HFFc6 (cell line): ENCODE measurements at places on chromosomes 1 and 21.

GRCh38 chr1:160578525-160579191 lies 638 bp downstream of the CD84 start:
- no peak overlapping the region for H3K4me3 ChIP-seq
- no peaks in the 10 kb centered on the region for H3K27me3 ChIP-seq
- no peaks in the 10 kb centered on the region for H3K36me3 ChIP-seq

DNA sequence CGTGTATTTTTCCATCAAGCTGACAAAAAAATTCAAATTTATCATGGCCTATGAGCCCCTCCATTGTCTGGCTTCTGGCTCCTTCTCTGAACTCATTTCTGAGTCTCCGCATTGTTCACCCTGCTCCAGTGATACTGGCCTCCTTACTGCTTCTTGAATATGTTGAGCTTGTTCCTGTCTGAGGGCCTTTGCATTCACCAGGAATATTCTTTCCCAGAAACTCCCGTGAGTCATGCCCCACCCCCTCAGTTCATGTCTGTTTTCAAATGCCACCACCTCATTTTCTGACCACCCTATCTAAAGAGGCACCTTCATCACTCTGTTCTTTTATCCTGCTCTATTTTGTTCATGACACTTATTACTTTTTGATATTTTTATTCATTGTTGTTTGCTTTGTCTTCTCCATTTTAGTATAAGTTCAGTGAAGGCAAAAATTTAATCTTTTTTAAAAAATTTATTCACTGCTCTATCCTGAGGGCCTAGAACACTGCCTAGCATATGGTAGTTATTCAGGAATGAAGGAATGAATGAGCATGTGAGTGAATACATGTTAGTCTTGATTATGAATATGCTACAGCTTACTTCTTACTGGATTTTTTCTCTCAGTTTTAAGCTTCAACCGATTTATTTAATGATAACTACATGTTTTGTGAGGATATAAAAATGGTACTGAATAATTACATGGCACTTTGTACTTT lies 140.4 kb upstream of the C1orf105 start:
- no peak for DNase-seq
- no peaks in the 10 kb centered on the region for H3K27me3 ChIP-seq
- no peak overlapping the region; the same call in 1 of the 2 replicates for H3K27ac ChIP-seq
- H3K4me3 ChIP-seq, result no peak overlapping the region

GRCh38 chr1:6623269-6623965 lies 1.3 kb upstream of the THAP3 start:
- peak overlapping the region; percentile 57; the same call in 1 of the 2 replicates for H3K27ac ChIP-seq
- peaks cover 8% of the 10 kb centered on the region for H3K27me3 ChIP-seq
- peak; percentile 41 for DNase-seq
- H3K4me3 ChIP-seq, result no peak overlapping the region
- H3K4me1 ChIP-seq, result peaks cover 41% of the 10 kb centered on the region

GRCh38 chr1:228987736-228988506 lies 252.6 kb downstream of the RHOU start:
- H3K36me3 ChIP-seq, result 0 out of 2 replicates have a peak, but pooled peaks cover 6% of the 10 kb centered on the region
- no peak for DNase-seq
- no peaks in the 10 kb centered on the region for H3K4me1 ChIP-seq
- H3K27me3 ChIP-seq, result no peaks in the 10 kb centered on the region
- no peak overlapping the region for H3K4me3 ChIP-seq
- H3K27ac ChIP-seq, result no peak overlapping the region

GRCh38 chr21:42538479-42539275 lies 25.0 kb downstream of the SLC37A1 start:
- no peaks in the 10 kb centered on the region for H3K4me1 ChIP-seq
- no peak for DNase-seq
- no peak overlapping the region for H3K27ac ChIP-seq
- no peaks in the 10 kb centered on the region for H3K36me3 ChIP-seq
- no peak overlapping the region for H3K4me3 ChIP-seq
- H3K27me3 ChIP-seq, result peaks cover 2% of the 10 kb centered on the region

- peak overlapping the region; percentile 96 for H3K4me3 ChIP-seq
- H3K4me1 ChIP-seq, result peaks cover 50% of the 10 kb centered on the region
- no peak for DNase-seq
Observed at GRCh38 chr1:28740118-28740517, 3.4 kb downstream of the YTHDF2 start.

DNA sequence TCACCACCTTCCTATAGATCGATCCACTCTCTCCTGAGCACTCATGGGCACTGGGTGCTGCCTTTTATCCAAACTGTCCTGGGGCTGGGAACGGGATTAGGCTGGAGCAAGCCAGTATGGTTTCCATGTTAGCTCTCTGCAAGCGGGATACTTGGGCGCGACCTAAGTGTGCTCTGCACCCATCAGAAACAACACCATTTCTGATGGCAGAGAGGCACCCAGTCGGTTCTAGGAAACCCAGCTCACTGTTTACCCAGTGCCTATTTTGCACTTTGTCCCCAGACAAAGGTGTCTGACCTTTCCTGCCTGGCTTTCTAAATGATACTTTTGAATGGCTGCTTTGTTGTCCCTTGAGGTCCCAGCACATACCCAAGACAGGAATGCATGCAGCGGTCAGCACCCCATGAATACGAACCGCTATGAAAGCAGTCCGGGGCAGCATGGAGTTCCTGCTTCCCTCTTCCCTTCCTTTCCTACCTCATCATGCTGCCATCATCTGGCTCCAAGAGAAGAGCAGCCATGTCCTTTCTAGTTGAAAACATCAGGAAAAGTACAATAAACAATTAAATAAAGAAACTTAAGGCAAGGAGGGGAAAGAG lies 83.9 kb downstream of the TRABD2B start:
- H3K36me3 ChIP-seq, result no peaks in the 10 kb centered on the region; the same call in 1 of the 2 replicates
- no peaks in the 10 kb centered on the region for H3K4me1 ChIP-seq
- H3K4me3 ChIP-seq, result no peak overlapping the region

DNA sequence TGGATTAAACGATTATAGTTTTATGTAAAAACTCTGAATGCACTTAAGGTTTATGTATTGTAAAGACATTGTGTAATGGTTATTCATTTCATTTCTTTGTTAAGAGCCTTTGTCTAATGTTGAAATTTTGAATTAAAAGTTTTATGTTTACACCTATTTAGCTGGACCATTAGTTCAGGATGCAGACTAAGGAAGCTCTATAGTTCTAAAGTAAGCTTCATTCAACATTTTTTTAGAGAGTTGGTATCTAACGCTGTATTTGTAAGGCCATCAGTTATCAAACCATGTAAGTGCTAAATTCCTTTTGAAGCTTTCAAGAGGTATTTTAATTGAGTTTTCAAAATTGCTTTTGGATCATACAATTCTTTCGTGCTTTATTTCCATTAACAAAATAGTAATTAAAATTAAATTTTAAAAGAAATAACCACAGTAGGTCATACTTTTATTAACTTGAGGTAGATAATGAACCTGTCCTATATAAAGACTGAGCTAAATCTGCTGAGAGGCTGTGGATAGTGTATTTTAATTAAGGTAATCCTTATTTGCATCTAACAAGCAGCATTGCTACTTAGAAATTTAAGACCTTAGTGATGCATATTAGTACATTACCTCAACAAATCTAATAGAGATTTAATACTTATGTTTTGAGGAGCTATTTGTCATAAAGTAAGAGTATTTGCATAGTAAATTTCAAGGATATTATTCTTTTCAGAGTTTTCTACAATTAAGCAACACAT lies 47.9 kb downstream of the RWDD3 start:
- H3K27me3 ChIP-seq, result no peaks in the 10 kb centered on the region; the same call in 1 of the 2 replicates
- no peaks in the 10 kb centered on the region for H3K4me1 ChIP-seq
- DNase-seq, result no peak

DNA sequence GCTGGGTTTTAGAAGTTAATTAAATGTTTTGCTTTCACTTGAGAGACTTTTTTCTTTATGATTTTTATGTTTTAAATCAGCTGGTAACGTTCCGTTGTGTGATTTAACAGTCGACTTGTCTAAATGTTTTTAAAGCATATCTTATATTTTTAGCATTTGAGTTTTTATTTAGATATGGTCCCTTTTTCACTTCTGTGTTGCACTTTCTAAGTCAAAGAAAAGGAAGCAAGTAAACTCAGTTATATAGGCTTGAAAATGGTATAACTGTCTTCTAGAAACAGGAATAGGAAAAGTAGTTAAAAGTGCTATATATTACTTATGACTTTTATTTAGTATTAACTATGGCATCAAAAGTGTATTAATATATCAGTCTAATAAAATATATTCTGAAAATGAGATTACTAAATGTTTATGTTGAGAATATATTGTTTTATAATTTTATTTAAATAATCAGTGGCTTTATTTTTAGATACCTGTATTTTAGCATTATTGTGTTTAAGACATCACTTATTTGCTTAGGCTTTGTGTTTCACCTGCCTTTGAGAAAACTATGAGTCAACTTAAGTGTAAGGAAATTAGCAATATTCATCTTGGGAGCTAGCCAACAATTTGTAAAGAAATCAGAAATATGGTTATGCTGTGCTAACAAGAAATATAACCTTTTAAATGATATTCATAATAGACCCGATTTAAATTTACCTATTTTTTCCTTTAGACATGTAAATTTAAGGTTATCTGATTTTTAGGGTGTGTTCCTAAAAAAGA lies 60.5 kb downstream of the RABGAP1L start:
- no peak for DNase-seq
- H3K4me3 ChIP-seq, result no peak overlapping the region
- no peaks in the 10 kb centered on the region for H3K27me3 ChIP-seq

DNA sequence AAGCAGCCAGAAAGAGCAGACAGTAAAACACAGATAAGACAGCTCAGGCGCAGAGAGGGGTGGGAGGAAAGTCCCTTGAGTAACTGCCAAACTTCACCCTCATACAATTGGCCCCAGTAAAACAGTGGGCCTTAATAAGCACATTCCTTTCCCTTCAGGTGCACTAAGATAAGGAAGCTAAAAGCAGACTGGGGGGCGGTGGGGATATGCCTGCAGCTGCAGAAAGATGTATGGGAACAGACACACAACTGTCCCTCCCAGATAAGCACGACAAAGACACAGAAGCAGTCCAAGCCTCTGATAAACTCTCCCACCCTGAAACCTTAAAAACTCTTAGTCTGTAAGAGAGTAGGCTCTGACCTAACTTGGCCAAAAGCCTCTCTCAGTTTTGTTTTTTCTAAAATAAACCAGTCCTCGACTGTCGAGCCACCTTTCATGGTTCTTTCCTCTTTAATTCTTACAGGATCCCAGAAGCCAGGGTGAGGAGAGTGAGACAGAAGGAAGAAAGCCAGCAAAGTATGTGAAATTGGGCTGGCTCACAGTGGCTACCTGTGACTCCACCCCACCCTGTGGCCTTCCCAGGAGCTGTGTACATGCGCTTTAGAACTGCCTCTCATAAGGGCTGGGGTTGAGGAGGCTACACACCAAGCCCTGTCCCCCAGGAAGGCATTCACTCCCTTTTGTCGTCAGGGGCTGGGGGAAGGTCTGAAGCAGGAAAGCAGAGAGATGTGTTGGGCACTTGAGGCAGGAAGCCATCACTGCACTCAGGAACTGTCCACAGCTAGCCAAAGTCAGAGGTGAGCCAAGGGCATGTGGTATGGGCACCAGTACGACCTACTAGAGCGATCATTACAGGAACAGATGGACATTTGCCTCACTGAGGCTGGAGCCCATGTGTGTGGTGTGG lies 4.6 kb downstream of the PGLYRP4 start:
- H3K27me3 ChIP-seq, result peaks cover 16% of the 10 kb centered on the region
- no peak for DNase-seq
- no peak overlapping the region for H3K4me3 ChIP-seq
- no peaks in the 10 kb centered on the region for H3K36me3 ChIP-seq
- no peaks in the 10 kb centered on the region for H3K4me1 ChIP-seq

GRCh38 chr1:78743626-78744025 lies 94.0 kb downstream of the IFI44 start:
- H3K27ac ChIP-seq, result no peak overlapping the region
- peak; percentile 49 for DNase-seq
- no peaks in the 10 kb centered on the region for H3K27me3 ChIP-seq
- H3K4me1 ChIP-seq, result peaks cover 13% of the 10 kb centered on the region

DNA sequence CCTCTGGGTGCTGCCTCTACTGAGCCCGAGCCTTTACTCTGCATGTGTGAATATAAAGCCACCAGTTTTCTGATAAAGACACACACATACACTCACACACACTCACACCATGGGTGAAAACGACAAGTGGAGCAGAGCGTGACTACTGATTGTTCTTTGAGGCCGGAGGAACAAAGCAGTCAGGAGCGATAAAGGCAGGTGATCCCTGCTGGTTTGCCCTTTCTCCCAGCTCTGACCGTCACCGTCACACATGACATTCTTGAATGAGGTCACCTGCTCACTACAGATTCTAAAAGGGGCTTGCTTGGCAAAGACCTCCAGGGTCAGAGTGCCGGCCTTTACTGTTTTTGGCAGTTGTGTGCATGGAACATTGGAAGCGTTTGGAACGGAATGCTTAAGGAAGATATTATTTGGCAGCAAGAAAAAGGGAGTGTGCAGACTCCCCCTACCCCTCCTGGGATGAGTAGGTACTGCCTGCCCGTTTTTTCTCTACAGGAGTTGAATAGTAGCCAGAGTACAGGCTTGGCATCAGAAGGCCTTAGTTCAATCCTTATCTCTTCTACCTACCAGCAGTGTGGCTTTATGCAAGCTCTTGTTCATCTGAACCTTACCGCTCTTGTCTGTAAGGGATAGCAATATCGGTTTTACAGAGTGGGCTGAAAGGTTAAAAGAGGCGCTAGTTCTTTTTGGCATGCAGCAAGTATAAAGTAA lies 79.7 kb downstream of the PBX1 start:
- H3K27me3 ChIP-seq, result no peaks in the 10 kb centered on the region; the same call in 1 of the 2 replicates
- peaks cover 25% of the 10 kb centered on the region for H3K36me3 ChIP-seq
- no peak overlapping the region for H3K4me3 ChIP-seq
- DNase-seq, result no peak

DNA sequence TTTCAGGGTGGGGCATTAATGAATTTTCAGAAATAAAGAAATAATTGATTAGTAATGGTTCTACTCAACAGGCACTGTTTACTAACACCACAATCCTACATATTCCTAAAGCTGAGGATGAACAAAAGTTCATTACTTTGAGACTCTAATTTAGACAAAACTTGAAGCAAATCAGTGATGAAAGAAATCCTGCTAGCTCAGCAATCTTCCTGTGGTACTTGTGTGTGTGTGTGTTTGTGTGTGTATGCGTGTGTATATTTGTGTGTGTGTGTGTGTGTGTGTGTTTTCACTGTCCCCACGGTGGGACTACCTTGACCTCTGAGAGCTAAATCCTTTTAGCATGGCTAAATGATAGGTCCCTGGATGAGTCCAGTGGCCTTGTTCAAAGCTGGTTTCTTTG lies 48.5 kb upstream of the RAB3GAP2 start:
- H3K27ac ChIP-seq, result no peak overlapping the region
- no peak for DNase-seq
- H3K4me1 ChIP-seq, result no peaks in the 10 kb centered on the region

GRCh38 chr1:87335175-87335884 lies 6.7 kb downstream of the LMO4 start:
- peak; percentile 24 for DNase-seq
- peaks cover 43% of the 10 kb centered on the region for H3K36me3 ChIP-seq
- no peaks in the 10 kb centered on the region; the same call in none of the 2 replicates for H3K27me3 ChIP-seq
- peak overlapping the region; percentile 95 for H3K4me3 ChIP-seq

GRCh38 chr1:189405419-189405818 lies 1072.2 kb downstream of the BRINP3 start:
- no peaks in the 10 kb centered on the region for H3K4me1 ChIP-seq
- H3K27me3 ChIP-seq, result no peaks in the 10 kb centered on the region
- H3K36me3 ChIP-seq, result no peaks in the 10 kb centered on the region
- H3K27ac ChIP-seq, result no peak overlapping the region
- no peak for DNase-seq
- no peak overlapping the region for H3K4me3 ChIP-seq
